Astrocyte (in vitro differentiated cells and primary cell): ENCODE measurements at places on chromosomes 4 and X. TPM values are rescaled to one million over a fixed set of nuclear protein-coding genes. Genes with fewer than 3 reads are reported as not detected.

GRCh38 chr4:40305328-40306170 is 29.6 kb upstream of the CHRNA9 start:
- no peak for DNase-seq
- no peak overlapping the region for H3K4me3 ChIP-seq
- no peaks in the 10 kb centered on the region for H3K36me3 ChIP-seq

- H3K4me1 ChIP-seq, result no peaks in the 10 kb centered on the region
- no peak overlapping the region for H3K4me3 ChIP-seq
- DNase-seq, result no peak
- no peaks in the 10 kb centered on the region for H3K27me3 ChIP-seq
Measured at GRCh38 chr4:122635205-122635604, 14.3 kb upstream of the IL21 start.

- H3K27ac ChIP-seq, result no peak overlapping the region
- no peaks in the 10 kb centered on the region for H3K4me1 ChIP-seq
- no peaks in the 10 kb centered on the region for H3K27me3 ChIP-seq
Measured at GRCh38 chrX:42739258-42739657, 38.7 kb downstream of the PPP1R2C start.

- H3K4me3 ChIP-seq, result peak overlapping the region; percentile 15
- peak overlapping the region; percentile 94 for H3K27ac ChIP-seq
- DNase-seq, result peak; percentile 96
- peaks cover 45% of the 10 kb centered on the region for H3K4me1 ChIP-seq
- H3K27me3 ChIP-seq, result no peaks in the 10 kb centered on the region
Measured at GRCh38 chr4:145808021-145808650, 128.2 kb downstream of the C4orf51 start.

- peaks cover 3% of the 10 kb centered on the region for H3K4me1 ChIP-seq
- peaks cover 6% of the 10 kb centered on the region for H3K27me3 ChIP-seq
- DNase-seq, result no peak
- no peaks in the 10 kb centered on the region for H3K36me3 ChIP-seq
Measured at GRCh38 chrX:30313322-30313721, 4.1 kb upstream of the NR0B1 start.

GRCh38 chr4:140363051-140363450 is 10.4 kb upstream of the SCOC start:
- peaks cover 6% of the 10 kb centered on the region for H3K4me1 ChIP-seq
- no peaks in the 10 kb centered on the region for H3K27me3 ChIP-seq
- no peak overlapping the region for H3K4me3 ChIP-seq
- no peaks in the 10 kb centered on the region for H3K36me3 ChIP-seq
- no peak overlapping the region for H3K27ac ChIP-seq

GRCh38 chr4:106707776-106708463 is 328.2 kb downstream of the DKK2 start:
- no peak overlapping the region for H3K27ac ChIP-seq
- H3K36me3 ChIP-seq, result no peaks in the 10 kb centered on the region
- peaks cover 10% of the 10 kb centered on the region for H3K4me1 ChIP-seq
- no peaks in the 10 kb centered on the region for H3K27me3 ChIP-seq
- DNase-seq, result peak; percentile 71
- H3K4me3 ChIP-seq, result no peak overlapping the region

DNA sequence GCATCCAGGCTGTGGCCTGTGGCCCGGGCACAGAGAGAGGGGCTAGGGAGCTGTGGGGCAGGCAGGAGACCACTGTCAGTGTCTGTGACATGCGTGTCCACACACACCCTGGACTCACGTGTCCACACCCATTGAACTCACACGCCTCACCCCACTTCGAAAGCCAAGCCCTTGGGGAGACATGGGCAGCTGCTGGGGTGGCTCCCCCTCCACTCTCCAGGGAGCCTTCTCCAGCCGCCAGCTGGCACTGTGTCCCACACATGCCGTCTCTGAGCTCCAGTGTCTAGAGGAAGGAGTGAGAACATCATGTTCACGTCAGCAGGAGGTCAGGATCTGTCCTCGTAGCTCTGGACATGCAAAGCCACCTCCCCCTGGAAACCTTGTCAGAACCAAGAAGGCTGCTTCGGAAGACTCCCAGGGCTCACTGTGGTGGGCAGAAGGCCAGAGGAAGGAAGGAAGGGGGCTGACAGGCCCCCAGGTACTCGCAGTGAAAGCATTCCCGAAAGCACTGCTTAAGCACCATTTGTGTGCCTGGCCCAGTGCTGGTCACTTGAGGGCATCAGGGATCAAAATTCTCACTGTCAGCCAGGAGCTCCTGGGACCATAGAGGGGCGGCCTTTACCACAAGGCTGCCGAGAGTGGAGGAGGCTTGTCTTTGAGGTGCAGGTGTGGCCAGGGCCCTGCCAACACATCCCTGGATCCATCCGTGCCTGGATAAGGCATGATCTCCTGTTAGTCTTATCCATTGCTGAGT is 61.4 kb downstream of the HTRA3 start:
- no peaks in the 10 kb centered on the region for H3K4me1 ChIP-seq
- no peak overlapping the region for H3K4me3 ChIP-seq
- no peak overlapping the region for H3K27ac ChIP-seq
- no peak for DNase-seq
- H3K36me3 ChIP-seq, result no peaks in the 10 kb centered on the region

- H3K4me3 ChIP-seq, result peak overlapping the region; percentile 70
- H3K27ac ChIP-seq, result peak overlapping the region; percentile 47
- no peak for DNase-seq
- H3K4me1 ChIP-seq, result peaks cover 15% of the 10 kb centered on the region
- H3K27me3 ChIP-seq, result no peaks in the 10 kb centered on the region
Measured at GRCh38 chrX:47191331-47191730, 2.3 kb upstream of the UBA1 start.

DNA sequence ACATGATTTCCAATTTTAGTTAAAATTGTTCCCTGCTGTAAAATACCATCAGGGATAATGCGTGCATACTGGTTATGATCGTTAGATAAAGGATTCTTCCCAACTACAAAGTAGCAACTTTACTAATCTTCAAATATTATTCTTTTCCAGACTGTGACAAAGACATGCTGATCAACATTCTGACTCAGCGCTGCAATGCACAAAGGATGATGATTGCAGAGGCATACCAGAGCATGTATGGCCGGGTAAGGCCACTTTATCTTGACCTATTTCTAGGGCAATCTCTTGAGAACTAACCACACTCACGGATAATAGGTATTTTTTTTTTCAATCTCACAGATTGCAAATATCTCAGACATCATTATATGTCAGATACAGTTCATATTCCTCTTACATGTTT is 47.0 kb downstream of the ANXA10 start:
- no peaks in the 10 kb centered on the region for H3K36me3 ChIP-seq
- peak overlapping the region; percentile 12 for H3K4me3 ChIP-seq
- peak overlapping the region; percentile 94 for H3K27ac ChIP-seq
- H3K27me3 ChIP-seq, result no peaks in the 10 kb centered on the region

Gene CAPN6
- total RNA-seq, result 3.9 and 9.4 TPM in 2 replicates

Gene RHOXF2
- total RNA-seq, result not detected in 2 replicates

Gene CXCL1
- total RNA-seq, result 8.5 and 11.4 TPM in 2 replicates

Gene SPACA5
- not detected in 2 replicates for total RNA-seq

Gene RIBC1
- total RNA-seq, result 0.34 and 0.46 TPM in 2 replicates

Gene TRIM61
- total RNA-seq, result 1.4 and 2.2 TPM in 2 replicates
